AML-193 (cell line): ENCODE measurements at places on chromosomes 6 and 20.

- peak; percentile 50 for DNase-seq
These were observed 16.5 kb downstream of the SMLR1 start for GRCh38 chr6:130843575-130844320.

DNA sequence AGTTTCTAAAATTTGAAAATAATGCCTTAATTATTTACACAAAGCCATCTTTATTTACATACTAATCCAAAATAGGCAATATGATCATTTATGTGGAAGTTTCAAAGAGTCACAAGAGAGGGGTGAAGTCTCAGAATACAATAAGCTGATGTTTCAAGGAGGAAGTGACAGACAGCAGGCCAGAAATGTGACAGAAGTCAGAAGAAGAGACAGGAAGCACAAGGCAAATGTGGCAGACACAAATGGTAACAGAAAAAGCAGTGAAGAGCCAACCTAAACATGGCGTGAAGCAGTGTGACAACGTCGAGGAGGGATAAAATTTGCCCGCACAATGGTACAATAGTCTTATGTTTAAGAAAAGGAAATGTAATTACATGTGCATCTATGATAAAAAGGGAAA lies 59.8 kb downstream of the SHPRH start:
- DNase-seq, result peak; percentile 35

DNA sequence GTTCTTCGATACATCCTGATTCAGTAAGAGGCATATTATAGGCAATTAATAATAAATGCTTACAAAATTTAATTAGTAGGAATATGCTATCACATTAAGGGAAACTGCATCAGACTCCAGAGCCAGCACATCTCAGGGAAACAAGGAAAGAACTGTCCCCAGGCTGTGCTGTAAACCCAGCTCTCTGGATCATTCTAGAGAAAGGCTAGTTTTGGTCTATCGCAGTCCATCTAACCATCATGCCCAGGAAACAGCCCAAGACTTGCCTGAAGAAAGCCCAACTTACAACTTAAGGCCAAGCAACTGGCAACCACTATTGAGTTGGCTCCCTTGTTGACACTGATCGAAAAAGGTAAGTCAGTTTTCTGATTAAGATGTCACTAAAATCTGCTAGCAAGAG lies 11.3 kb downstream of the MAP3K5 start:
- no peak for DNase-seq

DNA sequence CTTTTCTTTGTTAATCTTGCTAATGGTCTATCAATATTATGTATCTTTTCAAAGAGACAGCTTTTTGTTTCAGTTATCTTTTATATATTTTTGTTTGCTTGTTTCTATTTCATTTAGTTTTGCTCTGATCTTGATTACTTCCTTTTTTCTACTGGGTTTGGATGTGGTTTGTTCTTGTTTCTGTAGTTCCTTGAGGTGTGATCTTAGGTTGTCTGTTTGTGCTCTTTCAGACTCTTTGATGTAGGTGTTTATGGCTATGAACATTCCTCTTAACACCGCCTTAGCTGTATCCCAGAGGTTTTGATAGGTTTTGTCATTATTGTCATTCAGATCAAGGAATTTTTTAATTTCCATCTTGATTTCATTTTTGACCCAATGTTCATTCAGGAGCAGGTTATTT lies 26.8 kb upstream of the TNFAIP3 start:
- no peak for DNase-seq

GRCh38 chr6:79586548-79586947 lies 44.6 kb upstream of the SH3BGRL2 start:
- DNase-seq, result no peak

DNA sequence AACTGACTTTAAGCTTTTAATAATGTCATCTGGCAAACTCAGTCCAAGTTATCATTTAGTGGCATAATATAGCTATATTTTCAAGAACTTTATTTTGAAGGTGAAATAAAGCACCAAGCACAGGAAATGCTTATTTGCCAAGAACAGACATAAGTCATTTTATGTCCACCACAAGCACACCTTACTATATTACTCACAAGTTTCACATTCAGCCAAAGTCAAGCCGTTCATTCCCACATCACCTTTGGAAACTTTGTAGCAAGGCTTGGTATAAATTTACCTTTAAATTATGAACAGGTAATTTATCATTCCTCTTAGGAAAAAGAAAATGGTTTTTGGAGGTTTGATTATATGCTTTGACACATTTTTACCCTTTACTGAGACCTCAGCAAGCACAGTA lies 236.8 kb upstream of the FKBP1C start:
- DNase-seq, result no peak

GRCh38 chr6:2900821-2901644 lies 2.1 kb downstream of the SERPINB9 start:
- no peak for DNase-seq

- DNase-seq, result peak; percentile 76
These were observed 2.0 kb upstream of the DCDC2 start for GRCh38 chr6:24359640-24360454.

DNA sequence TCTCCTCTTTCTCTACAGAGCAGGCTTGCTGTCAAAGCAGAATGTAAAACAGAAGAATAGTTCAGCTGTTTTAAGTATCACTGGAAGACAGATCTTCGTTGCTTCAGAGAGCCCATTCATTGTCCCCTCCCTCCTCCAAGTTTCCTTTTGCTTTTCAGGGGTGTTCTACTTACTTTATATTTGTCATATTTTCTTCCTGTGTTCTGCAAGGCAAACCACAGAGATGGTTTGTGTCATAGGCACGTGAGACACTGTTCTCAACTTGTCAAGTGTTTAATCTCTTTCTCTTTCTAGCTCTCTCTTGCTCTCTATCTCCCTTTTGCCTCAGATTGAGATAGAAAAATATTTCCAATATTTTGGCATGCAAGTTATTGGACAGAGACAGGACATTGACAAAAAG lies 228.9 kb upstream of the DEFB112 start:
- DNase-seq, result no peak

DNA sequence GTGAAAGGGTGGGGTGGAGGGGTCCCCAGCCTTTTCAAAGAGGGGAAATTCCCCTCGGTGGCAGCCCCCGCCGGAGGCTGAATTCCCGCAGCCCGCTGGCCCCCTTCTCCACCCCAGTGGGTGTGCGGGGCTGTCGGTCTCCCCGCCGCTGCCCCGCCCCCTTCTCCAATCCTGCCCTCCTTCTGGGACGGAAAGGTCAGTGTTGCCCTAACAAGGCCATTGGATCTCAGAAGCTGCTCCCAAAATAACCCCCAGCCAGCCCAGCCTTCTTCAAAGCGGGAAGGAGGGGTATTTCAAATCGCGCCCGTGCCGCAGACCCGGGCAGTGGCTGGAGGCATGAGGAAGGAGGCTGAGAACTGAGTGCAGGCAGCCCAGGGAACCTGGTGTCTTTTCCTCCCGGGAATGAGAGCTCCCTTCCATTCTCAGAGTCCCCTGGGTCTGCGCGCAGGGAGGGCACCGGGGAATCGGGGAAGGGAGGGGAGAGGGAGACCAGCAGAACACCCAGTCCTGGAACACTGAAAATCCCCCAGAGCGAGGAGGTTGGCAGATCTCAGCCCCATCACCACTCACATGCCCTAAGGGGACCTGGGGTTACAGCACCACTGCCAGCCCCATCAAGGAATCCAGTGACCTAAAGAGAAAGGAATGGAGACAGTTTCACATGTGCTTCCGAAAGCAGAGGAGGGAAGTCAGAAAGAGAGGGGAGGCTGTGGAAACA lies at the start of gene JPH2:
Gene JPH2 (minus strand): TSS at position 135 of the 718 bp plus-strand sequence. CDS start 483 bp downstream, outside the sequence.
- no peak for DNase-seq

GRCh38 chr6:68544450-68544849 lies 90.6 kb upstream of the ADGRB3 start:
- DNase-seq, result peak; percentile 32
